ENCODE measurements at places on chromosomes 7 and 10. TPM values are rescaled to one million over a fixed set of nuclear protein-coding genes. Genes with fewer than 3 reads are reported as not detected.

Gene KIAA1217
- total RNA-seq, result 88.1 TPM

Gene UBTD1
- total RNA-seq, result 16.6 TPM

Gene TLL2
- total RNA-seq, result 1.1 TPM

Gene ZNF488
- 1.0 TPM for total RNA-seq

Gene ENO4
- 1.2 TPM for total RNA-seq

Gene AEBP1
- 142 TPM for total RNA-seq

Gene AKR1C4
- total RNA-seq, result not detected

Gene SPOCK2
- total RNA-seq, result 7.5 TPM

Gene NPC1L1
- 0.30 TPM for total RNA-seq

Gene SMNDC1
- total RNA-seq, result 13.6 TPM

Gene WNT16
- total RNA-seq, result 0.20 TPM

Gene EBLN1
- total RNA-seq, result not detected

Gene TMEM236
- total RNA-seq, result 1.3 TPM

Gene CALHM3
- not detected for total RNA-seq

Gene ZNF853
- 13.2 TPM for total RNA-seq

Gene STAG3
- 5.9 TPM for total RNA-seq

Gene PCLO
- 0.78 TPM for total RNA-seq

Gene AP5Z1
- total RNA-seq, result 61.8 TPM

Gene NFE2L3
- 5.7 TPM for total RNA-seq

Gene GRK5
- total RNA-seq, result 61.7 TPM

Gene TMEM213
- not detected for total RNA-seq

Gene A1CF
- not detected for total RNA-seq

Gene PROSER2
- 79.5 TPM for total RNA-seq

Gene NUDT5
- 40.2 TPM for total RNA-seq

Gene ZP3
- 19.4 TPM for total RNA-seq

Gene ARMS2
- total RNA-seq, result not detected

Gene SLC35B4
- total RNA-seq, result 12.2 TPM

Gene PIP4K2A
- 34.8 TPM for total RNA-seq

Gene C10orf53
- not detected for total RNA-seq

Gene BAG3
- 23.8 TPM for total RNA-seq

Gene SLC35G1
- total RNA-seq, result 3.7 TPM

Gene SMKR1
- total RNA-seq, result not detected

Gene TAS2R41
- total RNA-seq, result not detected

Gene ASZ1
- total RNA-seq, result not detected

Gene GNAT3
- not detected for total RNA-seq

Gene UNC5B
- 7.0 TPM for total RNA-seq

Gene PLAC9
- 166 TPM for total RNA-seq

Gene FAM131B
- total RNA-seq, result 9.0 TPM

Gene EPO
- total RNA-seq, result 0.59 TPM

Gene AGR2
- not detected for total RNA-seq

Gene CFAP69
- total RNA-seq, result 18.9 TPM

Gene LRRD1
- 0.42 TPM for total RNA-seq

Gene INA
- not detected for total RNA-seq

Gene GLI3
- 8.6 TPM for total RNA-seq

Gene SFTPA1
- not detected for total RNA-seq

Gene WIPF3
- total RNA-seq, result 3.3 TPM

Gene ANKRD22
- total RNA-seq, result not detected
